ENCODE measurements at places on chromosomes 16 and 17. TPM values are rescaled to one million over a fixed set of nuclear protein-coding genes. Genes with fewer than 3 reads are reported as not detected.

DNA sequence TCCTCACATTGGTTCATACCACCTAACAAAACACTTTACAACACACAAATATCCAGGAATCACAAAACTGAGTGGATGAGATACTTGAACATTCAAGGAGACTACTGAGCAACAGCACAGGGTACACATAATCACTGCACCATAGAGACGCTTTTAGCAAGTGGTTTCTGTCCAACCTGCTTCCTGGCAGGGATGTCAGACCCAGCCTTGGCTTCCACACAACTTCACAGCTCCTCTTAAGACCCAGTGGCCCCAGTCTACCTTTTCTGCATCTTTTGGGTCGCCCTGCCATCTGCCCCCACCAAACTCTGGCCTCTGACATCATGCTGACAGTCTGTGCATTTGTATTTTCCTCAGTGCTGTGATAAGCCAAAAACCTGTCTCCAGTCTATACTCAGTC, 5.9 kb upstream of the CORO6 start:
- DNase-seq, result no peak

DNA sequence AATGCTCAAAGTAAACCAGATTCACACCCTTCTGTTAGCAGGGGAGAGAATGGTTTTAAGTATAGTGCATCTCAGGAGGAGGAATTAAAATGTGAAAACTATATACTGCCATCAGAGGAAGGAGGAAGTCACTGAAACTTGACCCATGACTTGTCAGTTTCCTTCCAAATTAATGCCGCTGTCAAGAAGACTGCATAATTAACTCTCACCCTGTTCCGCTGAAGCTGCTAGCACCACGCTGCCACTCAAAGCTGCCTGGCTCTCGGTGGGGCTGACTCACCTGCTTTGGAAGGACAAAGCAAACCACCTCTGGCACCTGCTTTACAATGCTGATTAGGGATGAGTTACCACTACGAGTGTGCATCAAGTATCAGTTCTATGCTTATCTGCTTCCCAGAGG, 37.8 kb upstream of the ULK2 start:
- no peak for DNase-seq

DNA sequence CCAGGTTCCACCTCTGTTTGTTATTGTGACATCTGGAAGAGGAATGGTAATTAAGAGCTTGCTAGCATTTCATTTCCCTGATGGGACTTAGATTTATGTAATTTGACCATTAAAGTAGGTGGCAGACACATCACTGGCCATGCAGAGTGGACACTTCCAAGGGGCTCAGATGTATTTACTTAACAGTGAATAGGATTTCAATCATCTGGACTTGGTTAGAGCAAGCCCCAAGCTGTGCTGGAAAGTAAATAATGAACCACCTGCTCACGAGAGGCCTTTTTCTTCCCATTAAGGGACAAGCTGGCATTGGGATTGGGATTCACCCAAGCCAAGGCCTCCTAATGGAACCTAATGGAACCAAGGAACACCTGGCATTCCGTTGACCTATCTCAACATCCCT, 395.3 kb downstream of the HS3ST4 start:
- DNase-seq, result no peak

GRCh38 chr16:35532576-35532975, 2073.2 kb downstream of the TP53TG3F start:
- DNase-seq, result no peak

DNA sequence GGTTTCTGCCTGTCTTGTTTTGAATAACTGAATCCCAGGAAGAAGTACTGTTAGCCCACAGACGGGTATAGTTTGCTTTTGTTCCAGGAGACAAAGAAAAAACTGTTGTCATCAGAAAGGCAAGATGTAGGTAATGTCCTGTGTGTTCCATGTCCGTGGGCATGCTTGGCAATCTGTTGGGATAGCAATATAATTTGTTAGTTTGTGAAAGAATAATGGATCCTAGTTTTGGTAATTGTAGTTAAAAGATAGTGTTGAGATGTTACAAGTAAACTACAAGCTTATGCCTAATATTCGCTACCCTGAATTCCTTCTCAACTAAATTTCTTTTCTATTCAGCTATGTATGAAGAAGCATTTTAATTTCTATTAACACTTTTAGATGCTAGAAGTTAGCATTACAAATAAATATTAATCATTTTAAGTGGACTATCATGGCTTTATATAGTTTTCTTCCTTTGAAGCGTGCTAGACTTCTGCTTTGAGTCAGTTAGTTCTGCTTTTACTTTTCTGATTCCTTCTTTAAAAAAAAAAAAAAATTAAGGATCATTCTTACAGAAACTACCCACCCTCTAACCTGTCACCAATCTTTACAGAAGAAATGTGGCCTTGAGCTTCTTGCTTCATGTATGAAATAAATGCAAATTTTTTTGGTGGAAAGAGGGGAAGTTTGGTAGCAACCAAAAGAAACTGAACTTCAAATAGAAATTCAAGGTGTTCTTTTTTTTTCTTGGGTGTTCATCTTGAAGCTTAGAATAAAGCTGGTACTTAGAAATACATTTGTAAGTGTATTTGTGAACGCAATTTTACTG, 2.4 kb downstream of the EVI2A start:
- no peak for DNase-seq

DNA sequence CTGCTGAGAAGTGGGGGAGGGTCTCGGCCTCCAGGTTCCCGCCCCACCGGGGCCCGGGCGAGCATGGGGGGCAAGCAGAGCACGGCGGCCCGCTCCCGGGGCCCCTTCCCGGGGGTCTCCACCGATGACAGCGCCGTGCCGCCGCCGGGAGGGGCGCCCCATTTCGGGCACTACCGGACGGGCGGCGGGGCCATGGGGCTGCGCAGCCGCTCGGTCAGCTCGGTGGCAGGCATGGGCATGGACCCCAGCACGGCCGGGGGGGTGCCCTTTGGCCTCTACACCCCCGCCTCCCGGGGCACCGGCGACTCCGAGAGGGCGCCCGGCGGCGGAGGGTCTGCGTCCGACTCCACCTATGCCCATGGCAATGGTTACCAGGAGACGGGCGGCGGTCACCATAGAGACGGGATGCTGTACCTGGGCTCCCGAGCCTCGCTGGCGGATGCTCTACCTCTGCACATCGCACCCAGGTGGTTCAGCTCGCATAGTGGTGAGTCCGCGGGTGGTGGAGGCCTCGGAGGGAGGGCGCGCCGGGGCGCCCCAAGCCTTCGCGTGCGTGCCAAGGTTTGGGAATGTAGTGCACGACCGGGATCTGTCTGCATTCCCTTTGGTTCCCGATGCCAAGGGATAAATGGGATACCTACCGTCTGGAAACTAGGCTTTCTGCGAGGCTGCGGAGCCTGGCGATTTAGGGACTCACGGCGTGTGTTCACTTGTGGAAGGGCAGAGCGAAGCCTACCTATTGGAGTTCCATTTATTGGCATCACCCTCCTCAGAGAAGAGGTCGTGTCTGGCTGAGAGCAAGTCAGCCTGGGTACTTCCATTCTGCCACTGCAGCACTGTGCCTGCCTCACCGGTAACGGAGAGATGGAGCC, 1.0 kb downstream of the ZNRF1 start:
- no peak for DNase-seq

GRCh38 chr16:24382762-24383407, 126.8 kb downstream of the CACNG3 start:
- DNase-seq, result no peak

GRCh38 chr17:49132317-49132698, 261 bp upstream of the B4GALNT2 start:
- no peak for DNase-seq

DNA sequence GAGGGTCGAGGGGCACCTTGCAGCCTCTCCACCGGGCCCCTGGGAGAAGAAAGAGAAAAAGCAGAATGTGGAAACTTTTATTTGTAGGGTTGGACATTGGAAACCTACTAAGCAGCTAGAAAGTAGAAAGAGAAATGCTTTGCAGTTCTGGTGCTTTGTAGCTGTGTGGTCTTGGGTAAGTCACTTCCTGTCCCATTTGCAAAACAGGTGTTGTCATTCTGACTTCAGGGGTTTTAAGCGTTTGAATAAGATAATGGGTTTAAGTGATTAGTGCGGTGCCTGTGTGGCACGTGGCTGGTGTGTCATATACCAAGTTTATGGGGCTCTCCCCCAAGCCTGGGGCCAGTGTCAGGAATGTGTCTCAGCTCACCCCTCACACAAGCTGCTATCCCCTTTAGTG, 1.6 kb downstream of the CA4 start:
- DNase-seq, result no peak

DNA sequence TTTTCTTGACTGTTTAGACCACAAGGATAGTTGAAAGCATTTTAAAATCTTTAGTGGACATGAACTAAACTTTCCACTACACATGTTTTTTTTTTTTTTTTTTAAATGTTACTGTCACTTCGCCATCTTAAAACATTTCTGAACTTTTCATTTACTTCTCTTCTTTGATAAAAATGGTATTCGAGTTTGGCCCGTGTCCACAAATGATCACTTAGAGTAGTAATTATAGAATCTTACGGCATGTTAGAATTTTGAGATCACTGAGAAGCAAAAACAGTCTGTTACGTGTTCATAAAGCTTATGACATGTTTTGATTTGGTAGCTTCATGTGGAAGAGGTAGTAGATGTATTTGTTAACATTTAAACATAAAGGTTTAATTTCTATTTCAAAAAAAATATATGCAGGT, 1.1 kb downstream of the NSRP1 start:
- peak; percentile 11 for DNase-seq

DNA sequence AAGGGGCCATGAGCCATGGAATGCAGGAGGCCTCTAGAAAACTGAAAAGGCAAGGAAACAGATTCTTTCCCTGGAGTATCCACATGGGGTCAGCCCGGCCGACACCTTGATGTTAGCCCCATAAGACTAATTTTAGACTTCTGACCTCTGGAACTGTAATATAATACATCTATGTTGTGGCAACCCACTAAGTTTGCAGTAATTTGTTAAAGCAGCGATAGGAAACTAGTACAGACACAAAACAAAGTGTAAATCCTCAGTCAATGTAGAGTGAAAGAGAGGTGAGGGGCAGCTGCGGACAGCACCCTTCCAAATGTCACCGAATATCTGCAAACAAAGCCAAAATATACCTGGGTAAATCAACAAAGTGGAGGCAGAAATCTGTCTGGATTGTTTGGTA, 7.2 kb upstream of the SIAH1 start:
- DNase-seq, result no peak

GRCh38 chr16:88403794-88404581, 21.2 kb downstream of the ZNF469 start:
- DNase-seq, result no peak

GRCh38 chr16:3089717-3090592, 9.1 kb downstream of the ZSCAN10 start:
- DNase-seq, result no peak

- peak; percentile 39 for DNase-seq
Measured at GRCh38 chr17:81685108-81685507, 1.3 kb downstream of the HGS start.

- DNase-seq, result no peak
Measured at GRCh38 chr17:16466407-16466806, 25.6 kb downstream of the LRRC75A start.

DNA sequence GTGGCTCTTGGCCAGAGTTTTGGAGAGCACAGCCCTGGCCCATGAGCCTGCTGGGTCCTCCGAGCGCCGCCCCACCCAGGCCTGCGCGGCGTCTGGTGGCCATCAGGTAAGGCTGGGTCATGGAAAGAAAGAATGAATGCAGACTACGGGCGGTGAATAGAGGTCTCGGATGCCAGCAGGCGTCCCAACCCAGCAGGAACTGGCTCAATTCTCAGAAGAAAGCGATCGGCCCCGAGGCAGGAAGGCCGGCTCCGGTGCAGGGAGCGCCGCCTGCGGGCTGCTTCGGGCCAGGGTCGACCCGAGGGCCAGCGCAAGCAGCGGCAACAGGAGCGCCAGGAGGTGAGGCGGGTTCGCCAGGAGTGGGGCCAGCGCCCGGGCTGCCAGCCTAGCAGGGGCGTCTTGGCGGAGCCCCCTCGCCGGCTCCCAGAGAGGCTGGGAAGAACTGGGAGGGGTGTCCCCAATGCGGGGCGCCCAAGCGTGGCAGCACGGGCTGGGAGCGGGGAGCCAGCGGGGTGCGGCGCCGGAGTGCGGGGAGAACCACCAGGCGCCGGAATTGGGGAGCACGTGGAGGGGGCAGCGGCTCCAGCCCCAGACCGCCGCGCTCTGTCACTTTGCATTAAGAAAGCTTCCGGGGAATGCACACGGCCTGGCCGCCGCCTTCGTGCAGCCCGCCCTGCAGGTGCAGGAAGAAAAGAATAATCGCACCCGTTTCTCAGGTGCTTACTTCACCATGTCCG, 7.1 kb upstream of the TMC5 start:
- peak; percentile 5 for DNase-seq

GRCh38 chr16:1057252-1057932, 15.2 kb upstream of the SSTR5 start:
- no peak for DNase-seq

DNA sequence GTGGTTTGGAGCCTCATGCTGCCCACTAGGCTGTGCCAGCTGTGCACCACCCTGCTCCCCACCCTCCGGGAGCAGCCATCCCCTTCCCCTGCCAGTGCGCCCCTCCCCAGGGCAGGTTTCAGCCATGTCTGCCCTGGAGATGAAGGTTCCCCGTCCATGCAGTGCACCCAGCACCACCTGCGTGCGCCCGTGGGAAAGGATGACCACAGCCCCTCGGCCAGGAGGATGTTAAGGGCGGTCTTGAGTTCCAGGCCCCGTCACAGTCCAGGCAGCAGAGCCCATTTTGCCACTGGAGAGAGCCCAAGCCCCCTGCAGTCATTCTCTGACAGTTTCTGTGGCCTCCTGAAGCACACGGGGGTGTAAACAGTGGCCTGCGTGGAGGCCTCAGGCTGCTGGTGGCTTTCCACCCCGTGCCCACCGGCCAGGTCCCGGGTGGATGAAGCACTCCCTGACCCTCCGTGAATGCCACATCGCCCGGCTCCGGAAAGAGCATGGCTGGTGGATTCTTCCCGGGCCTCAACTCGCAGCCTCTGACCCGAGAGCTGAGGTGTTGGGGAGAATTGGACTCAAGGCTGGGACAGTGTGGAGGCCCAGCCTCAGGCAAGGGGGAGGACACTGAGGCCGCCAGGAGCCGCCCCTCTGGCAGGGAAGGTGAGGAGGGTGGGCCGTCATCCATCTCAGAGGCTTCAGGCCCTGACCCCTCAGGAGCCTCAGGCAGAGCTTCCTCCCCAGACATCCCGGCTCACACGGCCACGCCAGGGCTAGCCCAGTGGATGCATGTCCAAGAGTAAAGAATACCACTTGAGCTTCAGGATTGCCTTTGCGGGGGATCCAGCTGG, 69.7 kb upstream of the CHMP6 start:
- no peak for DNase-seq

Gene ITGAD
- not detected for total RNA-seq

Gene MEFV
- under 0.01 TPM for total RNA-seq

Gene HSD17B1
- total RNA-seq, result 3.5 TPM

Gene TBC1D26
- not detected for total RNA-seq

Gene TP53TG3
- total RNA-seq, result not detected

Gene SLFN14
- total RNA-seq, result not detected

Gene CCL3
- not detected for total RNA-seq

Gene FBXO39
- 0.32 TPM for total RNA-seq

Gene YBX2
- not detected for total RNA-seq

Gene PRKAR1A
- 260 TPM for total RNA-seq
